ENCODE measurements at places on chromosomes 2 and 18.

GRCh38 chr2:190062053-190062452, 476 bp downstream of the MSTN start:
- DNase-seq, result no peak

DNA sequence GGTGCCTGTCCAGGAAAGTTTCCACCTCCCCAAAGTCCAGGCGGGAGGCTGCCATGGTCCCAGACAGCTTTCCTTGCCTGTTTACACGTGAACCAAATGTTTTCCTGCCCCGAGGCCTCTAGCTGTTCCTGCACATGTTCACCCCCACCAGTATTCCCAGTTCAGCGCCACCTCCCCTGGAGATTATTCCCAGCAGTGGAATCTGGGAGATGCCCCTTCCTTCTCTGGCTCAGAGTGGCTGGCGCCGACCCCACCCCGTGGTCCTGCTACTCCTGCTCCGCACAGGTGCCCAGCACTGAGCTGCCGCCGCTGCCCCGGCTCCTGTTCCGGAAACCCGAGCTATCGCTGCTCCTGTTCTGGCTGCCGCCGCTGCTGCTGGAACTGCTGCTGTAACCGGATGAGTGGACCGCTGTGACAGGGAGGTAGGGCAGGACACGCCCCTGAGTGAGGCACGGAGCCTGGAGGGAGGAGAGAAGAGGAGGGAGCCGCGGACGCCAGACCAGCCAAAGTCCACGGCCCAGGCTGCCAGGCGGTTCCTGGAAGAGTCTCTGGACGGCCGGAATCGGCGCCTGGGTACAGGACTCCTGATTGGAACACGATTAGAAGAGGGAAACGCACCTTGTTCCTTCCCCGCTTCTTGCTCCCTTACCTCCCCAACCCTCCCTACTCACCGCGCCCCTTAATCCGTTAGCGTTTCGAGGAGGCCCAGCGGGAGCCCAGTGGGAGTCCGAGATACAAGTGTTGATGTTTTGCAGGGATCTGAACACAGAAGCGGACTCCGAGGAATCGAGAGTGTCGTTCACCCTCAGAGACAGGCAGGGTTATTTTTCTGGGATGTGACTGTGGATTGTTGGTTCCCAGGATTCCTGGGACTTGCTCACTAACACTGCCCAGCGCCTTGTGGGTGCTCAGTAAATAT, at the start of gene PDE11A:
PDE11A (minus strand) TSS at position 395 of the 919 bp plus-strand sequence; CDS start at position 55, 340 bp downstream.
- peak; percentile 70 for DNase-seq

GRCh38 chr2:148306027-148306426, 285.1 kb downstream of the MBD5 start:
- no peak for DNase-seq

- peak; percentile 7 for DNase-seq
Measured at GRCh38 chr2:86396291-86396785, 44.8 kb upstream of the KDM3A start.

DNA sequence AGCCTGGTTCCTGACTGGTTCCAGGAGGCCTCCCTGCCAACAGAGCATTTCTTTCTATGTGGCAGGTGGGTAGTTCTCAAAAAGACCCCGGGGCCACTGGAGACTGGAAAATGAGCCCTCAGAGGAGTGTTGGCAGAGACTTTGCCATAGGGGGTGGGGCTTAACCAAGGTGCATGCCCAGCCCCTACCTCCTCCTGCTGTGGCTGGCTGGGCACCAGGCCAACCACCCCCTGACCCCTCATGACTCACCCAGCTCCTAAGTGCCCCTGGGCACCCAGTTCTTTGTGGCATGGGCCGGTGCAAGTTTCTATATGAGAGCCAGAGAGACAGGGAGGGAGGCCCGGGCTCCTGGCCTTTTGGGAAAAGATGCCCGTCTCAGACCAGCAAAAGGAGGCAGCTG, 98.2 kb upstream of the SMAD2 start:
- DNase-seq, result no peak

DNA sequence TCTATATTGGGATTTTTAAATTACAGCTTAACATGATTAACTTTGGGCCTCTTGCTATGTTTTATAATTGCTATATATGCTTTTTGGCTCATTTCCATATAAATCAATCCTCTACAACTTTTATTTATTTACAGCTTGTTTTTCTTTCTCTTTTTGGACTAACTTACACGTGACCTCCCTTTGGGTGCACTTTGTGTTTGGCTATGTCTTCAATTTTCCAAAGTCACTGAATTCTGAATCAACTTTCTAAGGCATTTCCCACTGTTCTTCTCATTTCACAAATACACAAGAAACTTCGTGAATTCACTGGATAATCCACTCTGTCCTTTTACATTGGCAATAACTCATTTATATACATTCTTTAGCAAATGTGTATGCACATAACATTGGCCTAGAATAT, 5.4 kb upstream of the CPS1 start:
- DNase-seq, result no peak

GRCh38 chr2:118865106-118865505, 17.7 kb upstream of the EN1 start:
- DNase-seq, result peak; percentile 37

- no peak for DNase-seq
Measured at GRCh38 chr2:177056481-177056929, 156.1 kb upstream of the HNRNPA3 start.

GRCh38 chr2:150142561-150142960, 344.9 kb downstream of the RND3 start:
- DNase-seq, result peak; percentile 81

- no peak for DNase-seq
Measured at GRCh38 chr2:119696494-119697030, 17.6 kb downstream of the TMEM177 start.

GRCh38 chr2:235267251-235267650, 226.6 kb upstream of the AGAP1 start:
- DNase-seq, result no peak

- peak; percentile 51 for DNase-seq
Measured at GRCh38 chr2:36770542-36771287, 74.2 kb downstream of the VIT start.

DNA sequence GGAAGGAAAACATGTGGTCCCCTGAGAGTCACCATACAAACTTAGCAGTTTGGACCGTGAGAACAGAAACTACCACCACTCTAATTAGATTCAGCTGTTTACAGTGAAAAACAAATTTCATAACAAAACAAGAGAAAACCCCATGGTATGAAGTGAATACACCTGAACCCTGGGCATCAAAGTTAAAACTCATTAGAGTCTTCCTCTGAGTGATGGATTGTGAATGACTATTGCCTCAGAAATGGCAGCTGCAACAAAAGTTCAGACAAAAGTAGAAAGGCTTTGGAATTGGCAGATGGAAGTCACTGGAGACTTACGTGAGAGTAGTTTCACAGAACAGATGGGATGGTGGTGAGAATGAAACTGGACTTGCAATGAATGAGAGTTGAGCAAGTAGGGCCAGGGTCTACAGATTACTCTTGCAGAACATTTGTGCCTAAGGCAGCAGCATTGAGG, 98.0 kb downstream of the AAK1 start:
- no peak for DNase-seq

DNA sequence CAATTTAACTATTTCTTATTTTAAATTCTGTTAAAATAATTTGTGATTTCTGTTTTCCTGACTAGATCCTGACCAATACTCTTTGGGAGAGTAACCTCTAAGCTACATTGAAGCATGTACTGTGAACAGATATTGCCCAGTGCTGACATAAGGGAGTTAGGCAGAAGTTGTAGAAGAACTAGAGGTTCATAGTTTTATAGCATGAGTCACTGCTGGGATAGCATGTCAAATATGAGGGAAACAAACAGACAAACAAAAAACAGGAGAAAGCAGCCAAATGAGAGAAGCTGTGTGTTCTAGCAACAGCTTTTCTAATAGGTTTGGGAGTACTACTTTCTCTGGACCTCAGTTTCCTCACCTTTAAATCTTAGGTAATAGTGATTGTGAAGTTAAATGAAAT, 72.4 kb downstream of the CERS6 start:
- DNase-seq, result peak; percentile 57

DNA sequence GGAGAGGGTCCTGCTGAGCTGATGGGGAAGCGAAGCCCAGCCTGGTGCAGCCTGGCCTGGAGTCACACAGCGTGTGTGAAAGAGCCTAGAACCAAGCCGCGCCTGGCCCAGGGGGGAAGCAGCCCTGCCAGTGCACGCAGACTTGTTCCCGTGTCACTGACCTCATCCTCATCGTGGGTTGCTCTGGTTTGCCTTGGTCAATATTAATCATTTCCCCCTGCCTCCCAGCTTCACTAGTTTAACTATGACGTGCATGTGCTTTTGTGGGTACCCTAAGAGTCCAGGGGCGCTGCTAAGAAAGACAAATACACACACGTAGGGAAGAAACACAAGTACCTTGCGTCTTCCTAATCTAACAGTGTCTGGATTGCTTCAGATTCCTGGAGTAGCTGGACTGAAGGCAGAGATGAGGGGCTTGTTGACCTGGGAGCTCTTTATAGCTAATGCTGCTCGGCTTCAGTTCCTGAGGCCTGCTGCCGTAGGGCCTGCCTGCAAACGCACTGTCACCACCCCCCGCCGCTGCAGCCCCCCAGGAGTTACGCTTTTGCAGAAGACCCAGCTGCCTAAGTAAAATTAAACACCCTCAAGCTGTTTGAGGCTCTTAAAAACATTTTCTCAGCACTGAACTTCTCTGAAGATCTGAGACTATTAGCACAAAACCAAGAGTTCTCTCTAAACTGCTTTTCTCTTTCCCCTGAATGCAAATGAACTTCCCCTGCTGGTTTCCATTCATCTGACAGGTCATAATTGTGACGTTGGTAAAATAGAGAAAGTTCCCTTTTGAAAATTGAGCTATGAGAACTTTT, 159.2 kb downstream of the FAM210A start:
- DNase-seq, result peak; percentile 45

GRCh38 chr2:239595726-239596125, 194.9 kb upstream of the HDAC4 start:
- no peak for DNase-seq

- no peak for DNase-seq
Measured at GRCh38 chr2:236510034-236510433, 59.6 kb upstream of the ACKR3 start.

DNA sequence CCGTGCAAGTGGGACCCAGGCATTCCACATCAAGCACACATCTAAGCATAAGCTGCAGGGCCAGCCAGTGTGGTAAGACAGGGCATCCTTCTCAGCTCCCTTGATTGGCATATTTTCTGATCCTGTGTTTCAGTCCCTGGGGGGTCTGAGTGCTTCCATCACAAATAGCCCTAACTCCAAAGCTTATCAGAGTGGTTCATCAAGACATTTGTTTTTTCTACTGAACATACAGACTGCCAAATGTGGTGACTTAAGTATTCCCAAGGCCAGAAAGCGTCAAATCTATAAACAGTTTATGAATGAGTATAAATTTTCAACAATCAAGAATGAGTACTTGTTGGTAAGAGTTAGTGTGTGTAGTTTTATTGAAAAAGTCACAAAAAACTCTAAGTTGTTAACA, 18.8 kb downstream of the SPRED2 start:
- DNase-seq, result no peak

DNA sequence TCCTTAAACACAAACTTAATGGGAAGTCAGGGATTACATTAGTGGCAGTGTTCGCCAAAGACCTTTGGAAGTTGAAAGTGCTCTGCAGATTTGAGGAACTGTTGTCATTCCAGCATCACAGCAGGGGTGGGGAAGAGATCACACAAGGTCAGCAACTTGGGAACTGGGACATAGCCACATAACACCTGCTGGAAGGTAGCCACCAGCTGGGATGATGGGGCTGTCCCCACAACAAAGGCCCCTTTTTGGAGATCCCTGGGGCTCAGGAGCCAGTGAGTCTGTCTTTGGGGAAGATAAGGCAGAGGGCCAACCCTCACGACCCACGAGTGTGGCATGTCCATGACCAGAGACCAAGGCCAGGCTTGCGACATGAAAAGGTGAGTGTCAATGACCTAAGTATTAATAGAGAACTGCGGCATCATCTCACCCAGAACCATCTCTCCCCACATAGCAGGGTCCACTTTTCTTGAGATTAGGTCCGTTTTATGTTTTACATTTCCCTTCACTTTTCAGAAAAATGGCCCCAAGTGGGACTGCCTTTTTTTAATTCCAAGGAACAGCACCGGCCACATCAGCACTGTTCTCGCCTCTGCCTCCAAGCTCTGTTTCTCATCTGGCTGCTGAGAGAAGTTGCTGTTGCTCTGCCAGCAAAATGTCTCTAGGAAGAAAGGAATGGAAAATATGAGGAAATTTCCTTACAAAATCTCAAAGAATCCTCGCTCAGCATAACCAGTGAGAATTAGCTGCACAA, 106.9 kb downstream of the GFPT1 start:
- DNase-seq, result peak; percentile 40

- DNase-seq, result peak; percentile 4
Measured at GRCh38 chr18:42931491-42931890, 184.0 kb downstream of the RIT2 start.

GRCh38 chr18:47346016-47346415, 94.6 kb upstream of the SKOR2 start:
- DNase-seq, result no peak

GRCh38 chr2:118146315-118147283, 58.3 kb downstream of the INSIG2 start:
- no peak for DNase-seq

DNA sequence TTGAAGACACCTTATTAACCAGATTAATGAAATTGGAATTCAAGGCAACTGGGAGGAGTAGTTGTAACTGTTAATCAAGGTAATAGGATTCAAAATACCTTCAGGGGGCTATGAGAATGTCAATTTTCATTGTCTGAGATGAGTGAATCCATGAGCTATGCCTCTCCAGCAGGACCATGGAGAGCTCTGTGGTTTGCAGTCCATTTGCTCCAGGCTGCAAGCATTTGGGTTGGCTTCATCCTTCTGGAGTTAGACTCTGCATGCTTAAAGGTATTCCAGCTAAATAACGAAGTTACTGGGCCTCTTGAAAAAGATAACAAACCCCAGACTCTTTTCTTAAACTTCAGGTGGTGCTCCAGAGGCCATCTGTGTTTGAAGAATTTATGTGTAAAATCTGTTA, 207.1 kb upstream of the SLC8A1 start:
- peak; percentile 51 for DNase-seq

DNA sequence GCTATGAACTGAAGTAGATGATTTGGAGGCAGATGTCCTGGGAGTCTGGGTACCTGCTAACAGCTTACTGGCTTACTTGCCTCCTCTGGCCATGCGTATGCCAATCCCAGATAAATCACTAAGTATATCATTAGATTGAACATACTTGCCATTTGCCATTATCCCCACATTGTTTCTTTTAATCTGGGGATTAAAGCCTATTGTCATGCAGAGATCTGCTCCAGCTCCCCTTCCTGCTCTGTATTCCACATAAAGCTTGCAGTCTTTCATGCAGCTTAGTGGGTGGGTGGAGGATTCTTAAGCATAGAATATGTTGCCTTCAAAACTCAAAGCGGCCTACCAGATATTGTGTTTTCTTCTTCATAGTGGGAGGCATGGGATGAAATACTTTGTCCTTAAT, 311.8 kb upstream of the MMADHC start:
- no peak for DNase-seq

Data from foreskin fibroblast (primary cell).